Breast epithelium (tissue), 4 donors: ENCODE measurements at places on chromosomes 13 and 19. TPM values are rescaled to one million over a fixed set of nuclear protein-coding genes. Genes with fewer than 3 reads are reported as not detected.

CLDND2 gene
- total RNA-seq = not detected

ANGPTL8 gene
- total RNA-seq = 0.44 TPM

ZNF223 gene
- total RNA-seq = 12.3 TPM

GRCh38 chr19:5041168-5041912 is 72.4 kb downstream of the KDM4B start:
- DNase-seq = no peak

- no peak for DNase-seq
Observed at GRCh38 chr13:60282186-60282585, 114.8 kb upstream of the TDRD3 start.

DNA sequence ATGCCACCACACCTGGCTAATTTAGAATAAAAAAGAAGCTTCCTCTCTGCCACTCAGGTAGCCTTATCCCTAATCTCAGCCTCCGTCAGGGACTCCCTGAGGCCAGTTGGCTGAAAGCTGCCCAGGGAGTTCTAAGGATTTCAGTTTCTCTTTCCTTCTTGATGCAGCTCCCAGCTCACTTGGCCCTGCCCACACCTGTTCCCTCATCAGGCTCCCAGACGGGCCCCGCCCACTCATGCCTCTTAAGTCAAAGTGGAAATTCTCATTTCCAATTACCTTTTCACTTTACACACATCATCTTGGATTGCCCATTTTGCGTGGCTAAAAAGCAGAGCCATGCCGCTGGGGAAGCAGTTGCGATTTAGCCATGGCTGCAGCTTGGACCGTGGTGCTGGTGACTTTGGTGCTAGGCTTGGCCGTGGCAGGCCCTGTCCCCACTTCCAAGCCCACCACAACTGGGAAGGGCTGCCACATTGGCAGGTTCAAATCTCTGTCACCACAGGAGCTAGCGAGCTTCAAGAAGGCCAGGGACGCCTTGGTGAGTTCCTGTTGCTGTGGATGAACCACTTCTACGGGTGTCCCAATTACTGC is at the start of gene IFNL1:
TSS of gene IFNL1 (plus strand) at position 353 of the 591 bp plus-strand sequence. CDS start at position 368, 15 bp downstream.
- DNase-seq = no peak

ONECUT3 gene
- not detected for total RNA-seq

CEACAM7 gene
- 25.2 TPM for total RNA-seq

DNA sequence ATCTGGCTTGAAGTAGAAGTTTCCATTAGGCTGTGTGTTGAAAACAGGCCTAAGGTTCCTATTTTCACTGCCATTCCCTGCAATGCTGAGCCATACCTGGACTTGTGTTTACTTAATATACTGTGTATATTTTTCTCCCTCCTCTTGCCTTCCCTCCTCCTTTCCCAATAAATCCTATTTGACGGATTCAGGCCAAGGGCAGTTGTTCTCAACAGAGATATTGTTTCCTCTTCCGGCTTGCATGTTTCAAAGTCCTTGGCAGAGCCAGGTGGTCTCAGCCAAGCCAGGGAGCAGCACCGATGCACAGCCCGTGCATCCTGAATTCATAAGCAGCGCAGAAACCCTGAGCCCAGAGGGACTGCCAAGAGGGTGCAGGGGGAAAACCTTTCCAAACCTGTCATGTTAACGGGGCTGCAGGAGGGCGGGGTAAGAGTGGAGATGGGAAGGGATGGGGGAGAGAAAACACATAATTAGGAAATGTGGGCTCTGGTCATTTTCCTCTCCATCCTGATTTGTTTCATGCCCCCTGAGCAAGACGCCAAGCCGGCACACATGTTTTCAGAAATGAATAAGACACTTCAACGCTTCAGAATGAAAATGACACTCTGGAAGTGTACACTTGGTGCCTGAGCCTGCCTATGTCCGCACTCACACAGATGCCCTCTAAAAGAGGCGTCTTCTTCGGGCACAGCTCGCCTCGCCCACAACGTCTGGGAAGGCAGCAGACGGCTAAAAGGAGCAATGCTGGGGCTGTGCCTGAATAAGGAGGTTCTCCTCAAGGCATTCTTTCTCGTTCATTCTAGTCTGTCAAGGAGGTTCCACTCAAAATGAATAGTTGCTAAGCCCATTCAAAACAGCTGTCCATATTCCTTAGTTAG is 149.3 kb upstream of the UBL3 start:
- DNase-seq = no peak

FGF22 gene
- total RNA-seq = 0.48 TPM

DNA sequence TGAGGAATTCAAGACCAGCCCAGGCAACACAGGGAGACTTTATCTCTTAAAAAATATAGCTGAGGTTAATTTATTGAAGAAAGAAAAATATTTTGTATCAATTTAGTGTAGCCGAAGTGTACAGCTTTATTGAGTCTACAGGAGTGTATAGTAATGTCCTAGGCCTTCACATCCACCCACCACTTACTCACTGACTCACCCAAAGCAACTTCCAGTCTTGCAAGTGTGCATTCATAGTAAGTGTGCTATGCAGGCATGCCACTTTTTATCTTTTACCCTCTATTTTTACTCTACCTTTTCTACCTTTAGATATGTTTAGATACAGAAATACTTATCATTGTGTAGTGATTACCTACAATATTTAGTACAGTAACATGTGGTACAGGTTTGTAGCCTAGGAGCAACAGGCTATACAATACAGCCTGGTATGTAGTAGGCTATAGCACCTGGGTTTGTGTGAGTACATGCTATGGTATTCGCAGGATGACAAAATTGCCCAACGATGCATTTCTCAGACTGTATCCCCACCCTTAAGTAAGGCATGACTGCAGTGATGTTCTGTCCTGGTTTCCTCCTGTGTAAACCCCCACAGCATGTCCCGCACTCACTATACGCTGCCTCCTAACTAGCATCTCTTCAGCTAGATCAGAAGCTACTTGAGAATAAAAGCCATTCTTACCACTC is 15.3 kb upstream of the ATP12A start:
- DNase-seq = no peak

ZNF568 gene
- 17.9 TPM for total RNA-seq

DNA sequence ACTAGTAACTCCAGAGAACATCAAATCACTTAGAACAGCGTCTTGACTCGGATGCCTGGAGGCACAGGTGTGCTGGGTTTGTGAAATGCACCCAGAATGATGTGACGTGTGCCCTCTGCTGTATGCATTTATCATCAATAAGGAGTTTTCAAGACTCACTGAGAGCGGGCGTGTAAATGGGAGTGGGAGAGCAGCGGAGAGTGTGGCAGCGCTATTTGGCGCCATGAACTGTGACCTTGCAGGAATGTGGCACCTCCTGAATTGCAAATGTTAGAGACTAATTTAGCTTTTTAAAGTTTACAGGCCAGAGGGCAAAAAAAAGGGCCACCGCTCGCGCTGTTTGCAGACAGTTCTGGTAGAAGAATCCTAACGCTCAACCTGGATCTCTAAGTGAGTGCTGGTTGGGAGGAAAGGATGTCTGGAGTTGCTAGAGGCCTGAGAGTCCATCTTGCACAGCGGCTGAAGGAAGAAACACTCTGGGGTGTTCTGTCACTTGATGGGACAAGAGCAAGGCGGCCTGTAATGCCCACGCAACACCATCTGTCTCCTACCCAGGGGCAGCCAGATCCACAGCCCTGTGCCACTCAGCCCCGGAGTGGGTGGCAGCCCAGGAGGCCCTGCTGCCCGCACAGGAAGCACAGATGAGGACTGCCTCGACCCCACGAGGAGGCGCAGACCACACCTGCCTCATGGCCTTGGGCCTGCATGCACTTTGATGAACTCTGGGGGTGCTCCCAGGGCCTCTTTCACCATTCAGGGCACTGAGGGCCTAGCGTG is 19.7 kb downstream of the RANBP3 start:
- no peak for DNase-seq

DNA sequence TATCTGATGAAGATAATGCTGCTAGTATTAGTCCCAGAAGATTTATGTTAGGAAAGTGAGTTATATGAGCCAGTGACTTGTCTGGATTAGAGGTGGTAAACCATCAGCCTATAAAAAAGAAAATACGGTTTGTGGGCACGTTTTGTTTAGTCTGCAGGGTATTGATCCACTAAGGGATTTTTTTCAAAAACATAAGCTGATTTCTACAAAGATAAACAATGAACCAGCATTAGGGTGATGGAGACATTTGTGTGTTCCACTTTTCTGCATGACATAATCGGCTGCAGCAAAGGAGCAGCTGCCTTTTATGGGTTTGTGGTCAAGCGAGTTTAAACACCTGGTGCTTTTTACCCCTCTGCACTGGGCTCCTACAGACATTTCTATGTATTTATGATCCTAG is 836.4 kb upstream of the GPC6 start:
- no peak for DNase-seq

DNA sequence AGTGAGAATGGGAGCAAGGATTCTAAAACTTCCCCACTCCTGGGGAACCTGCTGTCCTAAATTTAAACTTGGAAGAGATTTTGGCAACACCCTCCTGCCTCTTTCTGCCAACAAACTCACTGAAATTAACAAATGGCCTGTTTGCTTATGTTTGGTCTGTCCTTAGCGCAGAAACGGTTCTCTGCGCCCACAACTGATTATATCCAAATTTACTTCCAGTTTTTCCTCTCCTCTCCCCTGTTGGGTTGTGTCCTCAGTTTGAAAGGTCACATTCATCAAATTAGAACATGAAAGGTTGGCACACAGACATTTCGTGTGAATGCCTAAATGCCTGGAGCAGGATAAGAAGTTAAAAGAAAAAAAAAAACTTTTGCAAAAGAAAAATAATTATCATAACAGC is 56.4 kb upstream of the MRI1 start:
- DNase-seq = no peak

DNA sequence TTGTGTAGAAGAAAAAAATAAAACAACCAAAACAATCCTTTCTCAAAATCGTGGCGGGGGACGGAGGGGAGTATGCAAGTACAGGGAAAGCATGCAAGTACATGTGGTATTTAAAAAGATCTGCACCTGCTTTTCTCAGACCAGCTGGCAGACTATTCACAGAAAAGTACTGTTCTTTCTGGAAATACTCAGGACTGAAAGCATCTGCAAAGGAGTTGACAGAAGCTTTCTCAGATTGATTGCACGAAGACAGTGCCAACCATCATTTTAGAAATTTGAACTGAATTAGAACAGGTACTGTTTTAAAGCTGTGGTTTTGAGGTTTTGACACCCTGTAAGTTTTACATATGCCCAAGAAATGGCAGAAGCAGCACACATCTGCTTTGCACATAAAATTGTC is 19.8 kb upstream of the PCDH8 start:
- no peak for DNase-seq

NPAS1 gene
- not detected for total RNA-seq

TMEM221 gene
- total RNA-seq = 0.64 TPM

DNA sequence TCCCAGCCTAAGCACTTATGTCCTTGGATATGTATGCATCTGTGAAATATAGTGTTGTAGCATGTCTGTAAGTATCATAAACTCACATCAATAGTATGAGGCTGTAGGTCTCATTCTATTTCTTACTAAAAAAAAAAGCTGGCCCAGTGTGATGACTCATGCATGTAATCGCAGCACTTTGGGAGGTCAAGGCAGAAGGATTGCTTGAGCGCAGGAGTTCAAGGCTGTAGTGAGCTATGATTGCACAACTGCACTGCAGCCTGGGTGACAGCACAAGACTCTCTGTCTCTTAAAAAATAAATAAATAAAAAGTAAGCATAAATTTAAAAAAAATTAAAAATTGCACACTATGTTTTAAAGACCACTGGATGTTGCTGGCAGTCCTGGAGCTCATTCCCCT is 79.1 kb upstream of the SPATA13 start:
- DNase-seq = no peak

DNA sequence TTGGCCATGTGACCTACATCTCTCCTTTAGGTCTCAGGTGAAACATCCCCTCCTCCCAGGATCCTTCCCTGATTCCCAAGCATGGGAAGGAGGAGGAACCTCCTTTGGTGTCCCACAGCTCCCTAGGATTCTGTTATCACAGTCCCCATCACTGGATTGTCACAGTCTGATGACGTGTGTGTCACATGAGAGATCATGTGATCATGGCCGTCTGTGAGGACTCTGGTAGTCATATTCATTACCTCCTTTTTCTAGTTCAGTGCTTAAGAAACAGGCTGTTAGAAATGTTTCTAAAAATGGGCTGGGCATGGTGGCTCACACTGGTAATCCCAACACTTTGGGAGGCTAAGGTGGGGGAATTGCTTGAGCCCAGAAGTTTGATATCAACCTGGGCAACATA is 3.0 kb downstream of the DHX34 start:
- DNase-seq = no peak

- DNase-seq = peak; percentile 98
Observed at GRCh38 chr19:49148784-49149651, 6.2 kb downstream of the HRC start.

GRCh38 chr13:41971848-41972247 is 10.9 kb upstream of the VWA8 start:
- no peak for DNase-seq

GRCh38 chr13:26987486-26988013 is 184.1 kb downstream of the USP12 start:
- no peak for DNase-seq

GRCh38 chr19:10256970-10257615 is 5.1 kb downstream of the MRPL4 start:
- no peak for DNase-seq

PSPN gene
- 0.59 TPM for total RNA-seq

DNA sequence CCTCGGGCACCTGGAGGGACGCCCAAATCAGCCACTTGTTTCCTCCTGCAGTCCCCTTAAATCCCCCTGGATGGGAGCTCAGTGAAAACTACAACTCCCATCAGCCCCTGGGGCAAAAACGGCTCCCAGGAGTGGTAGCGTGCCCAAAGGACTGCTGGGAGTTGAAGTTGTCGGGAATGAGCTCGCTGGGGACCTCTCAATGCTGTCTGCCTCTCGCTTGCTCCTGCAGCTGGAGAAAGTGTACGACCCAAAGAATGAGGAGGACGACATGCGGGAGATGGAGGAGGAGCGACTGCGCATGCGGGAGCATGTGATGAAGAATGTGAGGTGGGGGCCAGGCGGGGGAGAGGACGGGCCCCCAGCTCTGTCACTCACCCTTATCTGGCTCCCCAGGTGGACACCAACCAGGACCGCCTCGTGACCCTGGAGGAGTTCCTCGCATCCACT is 14.7 kb upstream of the DHDH start:
- DNase-seq = no peak

DIAPH3 gene
- total RNA-seq = under 0.01 TPM

DNA sequence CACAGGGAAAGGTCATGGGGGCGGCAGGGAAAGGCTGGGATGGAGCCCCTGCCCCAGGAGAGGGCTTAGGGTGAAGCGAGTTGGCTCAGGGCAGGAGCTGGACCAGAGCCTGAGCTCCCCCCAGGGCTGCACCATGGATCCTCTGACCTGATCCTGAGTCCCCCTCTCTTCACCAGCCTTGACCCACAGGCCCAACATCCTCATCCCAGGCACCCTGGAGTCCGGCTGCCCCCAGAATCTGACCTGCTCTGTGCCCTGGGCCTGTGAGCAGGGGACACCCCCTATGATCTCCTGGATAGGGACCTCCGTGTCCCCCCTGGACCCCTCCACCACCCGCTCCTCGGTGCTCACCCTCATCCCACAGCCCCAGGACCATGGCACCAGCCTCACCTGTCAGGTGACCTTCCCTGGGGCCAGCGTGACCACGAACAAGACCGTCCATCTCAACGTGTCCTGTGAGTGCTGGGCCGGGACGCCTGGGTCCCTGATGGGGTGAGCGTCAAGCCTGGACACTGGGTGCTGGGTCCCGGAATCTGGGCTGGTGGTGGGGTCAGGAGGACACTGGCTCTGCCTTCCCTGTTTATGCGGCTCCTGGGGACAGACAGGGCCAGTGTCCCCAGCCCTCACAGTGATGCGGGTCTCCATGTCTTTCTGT is 842 bp downstream of the SIGLEC9 start:
- DNase-seq = no peak
